ENCODE measurements at places on chromosomes 13 and 19.
A peak's percentile ranks its signal among the peaks of the same experiment; 100 is the strongest.

DNA sequence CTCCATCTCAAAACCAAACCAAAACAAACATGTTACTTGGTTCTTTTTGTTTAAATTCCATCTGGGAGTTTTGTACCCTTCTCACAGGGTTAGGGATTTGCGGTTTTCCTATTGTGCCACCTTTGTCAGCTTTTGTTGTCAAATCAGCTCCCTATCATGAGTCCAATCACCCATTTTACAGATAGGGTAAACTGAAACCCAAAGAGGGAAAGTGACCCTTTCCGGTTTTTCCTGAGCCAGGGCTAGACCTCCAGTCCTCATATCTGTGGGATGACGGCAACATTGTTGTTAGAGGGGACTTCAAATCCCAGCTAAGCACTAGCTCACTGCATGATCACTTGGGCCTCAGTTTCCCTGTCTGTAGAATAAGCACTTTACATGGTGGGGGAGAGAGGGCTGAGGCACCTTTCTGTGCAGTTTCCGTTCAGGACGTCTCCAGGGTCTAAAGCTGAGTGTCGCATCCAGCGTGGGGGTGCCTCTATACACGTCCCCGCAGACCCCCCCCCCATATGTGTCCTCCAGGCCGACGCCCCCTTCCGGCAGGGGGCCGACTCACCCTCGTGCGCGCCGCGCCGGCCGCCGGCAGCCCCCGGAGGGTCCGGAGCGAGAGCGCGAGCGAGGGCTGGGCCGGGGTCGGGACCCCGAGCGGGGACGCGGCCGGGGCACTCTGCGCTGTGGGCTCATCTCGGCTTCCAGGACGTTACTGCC lies 3.9 kb downstream of the CCDC194 start:
- DNase-seq: no peak

- peak; percentile 99 for DNase-seq
These were observed 25.2 kb upstream of the HIF3A start for GRCh38 chr19:46271481-46272197.

DNA sequence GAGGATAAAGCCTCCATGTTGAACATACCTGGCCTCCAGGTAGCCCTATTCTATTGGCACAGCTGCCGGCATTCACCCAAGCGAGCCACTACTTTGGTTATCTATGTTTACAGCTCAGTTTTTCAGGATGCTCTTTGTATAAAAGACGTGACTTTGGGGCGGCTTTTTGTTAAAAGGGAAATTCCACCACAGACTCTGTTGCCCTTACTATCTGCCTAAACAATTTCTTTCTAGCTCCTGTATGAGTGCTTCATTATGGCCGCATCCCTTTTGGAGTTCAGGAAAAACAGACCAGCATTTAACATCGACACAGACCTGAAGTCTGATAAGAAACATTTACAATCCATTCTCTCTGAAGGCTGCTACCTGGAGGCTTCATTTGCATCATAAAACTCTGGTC lies 9.1 kb upstream of the IGSF23 start:
- DNase-seq: no peak

GRCh38 chr19:18802354-18802753 lies 11.2 kb upstream of the COMP start:
- DNase-seq: no peak

DNA sequence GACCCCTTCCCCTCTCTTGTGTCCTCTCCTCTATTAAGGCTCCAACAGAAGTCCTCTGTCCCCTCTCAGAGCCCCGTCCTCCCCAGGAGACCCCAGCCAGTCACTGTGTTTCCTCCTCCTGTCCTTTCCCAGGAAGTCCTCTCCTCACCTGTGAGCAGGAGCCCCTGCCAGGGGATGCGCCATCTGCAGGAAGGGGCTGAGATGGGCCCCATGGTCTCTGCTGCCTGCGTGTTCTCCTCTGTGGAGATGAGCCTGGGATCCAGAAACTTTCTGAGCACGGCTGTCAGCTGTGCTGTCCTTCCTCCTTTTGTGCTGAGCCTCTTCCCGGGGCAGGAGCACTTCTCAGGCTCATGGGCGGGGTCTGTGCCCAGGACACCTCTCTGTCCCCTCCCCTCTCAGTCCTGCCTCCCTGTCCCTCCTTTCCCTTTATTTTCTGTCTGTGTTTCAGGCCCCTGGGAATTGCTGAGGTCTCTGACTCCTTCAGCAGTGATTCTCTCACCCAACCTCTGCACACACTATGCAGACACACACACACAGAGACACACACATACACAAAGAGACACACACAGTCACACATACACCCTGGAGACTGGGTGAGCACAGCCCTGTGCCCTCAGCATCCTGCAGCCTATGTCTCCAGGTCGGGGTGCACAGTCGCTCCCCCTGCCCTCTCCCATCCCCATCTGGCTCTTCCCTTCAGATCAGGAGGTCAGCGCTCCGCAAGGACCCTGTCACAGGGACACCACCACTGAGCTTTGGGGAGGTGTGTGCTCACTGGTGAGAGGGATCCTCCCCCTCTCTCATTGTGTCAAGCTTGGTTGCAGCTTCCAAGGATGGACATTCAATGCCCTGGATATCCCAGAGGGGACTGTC lies at the start of gene CEACAM8:
Gene CEACAM8 (minus strand): TSS at position 308 of the 873 bp plus-strand sequence. CDS start 96 bp downstream, at position 212.
- no peak for DNase-seq

DNA sequence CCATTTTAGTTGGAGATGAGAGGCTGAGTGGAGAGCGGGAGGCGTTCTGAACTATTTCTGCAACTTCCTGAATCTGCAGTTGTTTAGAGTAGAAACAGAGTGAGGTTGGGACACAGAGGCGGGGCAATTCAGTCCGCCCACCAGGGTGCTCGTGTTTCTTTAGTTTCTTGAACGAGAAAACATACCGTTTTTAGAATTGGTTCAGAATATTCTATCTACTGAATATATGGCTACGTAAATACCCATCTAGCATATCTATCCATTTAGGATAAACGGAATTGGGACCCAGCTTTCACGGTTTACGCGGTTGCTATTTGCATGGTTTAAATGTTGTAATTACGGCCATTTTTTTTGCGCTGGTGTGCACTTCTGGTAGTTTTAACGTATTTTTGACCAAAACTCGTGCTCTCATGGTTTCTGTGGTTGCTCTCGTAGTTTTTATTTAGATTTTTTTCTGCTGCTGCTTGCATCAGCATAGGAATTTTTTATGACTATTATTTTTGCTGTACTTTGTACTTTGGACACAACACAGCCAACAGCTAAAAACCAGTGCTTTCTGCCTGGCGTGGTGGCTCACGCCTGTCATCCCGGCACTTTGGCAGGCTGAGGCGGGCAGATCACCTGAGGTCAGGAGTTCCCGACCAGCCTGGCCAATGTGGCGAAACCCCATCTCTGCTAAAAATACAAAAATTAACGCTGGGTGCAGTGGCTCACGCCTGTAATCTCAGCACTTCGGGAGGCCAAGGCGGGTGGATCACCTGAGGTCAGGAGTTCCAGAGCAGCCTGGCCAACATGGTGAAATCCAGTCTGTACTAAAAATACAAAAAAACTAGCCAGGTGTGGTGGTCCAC lies 32.7 kb downstream of the TIMM13 start:
- DNase-seq: no peak

DNA sequence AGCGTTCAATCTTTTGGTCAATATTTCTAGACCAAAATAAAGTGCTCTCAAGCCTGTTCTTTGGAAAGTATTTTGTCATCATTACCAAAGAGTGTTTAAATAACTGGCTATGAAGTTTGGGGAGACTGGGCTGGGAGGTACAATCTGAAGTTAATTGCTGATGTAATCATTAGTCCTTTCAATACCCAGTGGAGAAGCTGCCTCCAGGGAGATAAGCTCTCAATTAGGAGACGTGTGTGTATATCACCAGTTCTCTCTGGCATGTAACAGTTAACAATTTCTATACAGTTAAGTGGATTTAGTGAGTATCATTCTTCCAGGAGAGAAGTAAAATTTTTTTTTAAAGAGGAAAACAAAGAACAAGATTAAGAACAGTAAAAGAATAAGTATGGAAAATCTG lies 1.4 kb downstream of the COL4A1 start:
- no peak for DNase-seq

DNA sequence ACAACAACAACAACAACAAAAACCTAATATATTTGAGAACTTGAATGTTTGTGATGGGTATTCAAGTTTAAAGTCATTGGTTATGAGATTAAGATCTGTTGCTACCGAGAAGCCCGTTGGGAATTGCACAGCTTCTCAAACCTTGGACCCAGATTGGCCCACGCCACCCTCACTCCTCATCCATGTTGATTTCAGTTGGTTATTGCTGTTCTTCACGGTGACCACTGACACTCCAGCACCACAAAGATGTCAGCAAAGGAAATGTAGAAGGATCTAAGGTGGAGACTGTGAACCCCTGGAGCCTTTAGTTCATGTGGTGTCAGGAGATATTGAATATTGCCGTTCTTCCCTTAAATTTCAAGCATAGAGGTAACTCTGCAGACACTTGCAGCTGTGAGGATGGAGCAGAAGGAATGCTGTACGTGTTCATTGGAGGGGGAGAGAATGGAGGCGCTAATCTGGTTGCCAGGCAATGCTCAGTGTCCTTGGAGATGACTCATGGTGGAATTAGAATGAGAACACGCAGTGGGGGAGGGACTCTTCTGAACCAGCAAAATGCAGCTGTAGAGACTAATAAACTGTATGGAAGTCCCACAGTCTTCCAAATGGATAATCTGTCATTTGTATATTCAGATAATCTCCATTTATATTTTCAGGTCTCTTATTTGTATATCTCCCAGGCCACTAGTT lies 20.8 kb upstream of the ZNF835 start:
- DNase-seq: no peak

DNA sequence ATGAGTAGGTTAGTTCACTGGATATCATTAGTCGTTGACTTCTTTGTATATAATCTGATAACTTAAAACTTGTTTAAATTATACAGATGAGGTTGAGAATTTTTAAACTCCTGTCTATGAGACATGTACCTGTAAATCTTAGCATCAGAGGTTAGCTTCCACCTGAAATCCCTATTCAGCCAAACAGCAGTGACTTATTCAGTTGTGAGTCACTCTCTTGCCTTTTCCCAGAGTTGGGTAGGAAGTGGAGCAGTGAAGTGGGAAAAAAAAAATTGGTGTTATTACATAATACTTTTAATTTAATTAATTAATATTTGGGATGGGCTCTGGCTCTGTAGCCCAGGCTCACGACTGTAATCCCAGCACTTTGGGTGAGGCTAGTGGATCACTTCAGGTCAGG lies 32.9 kb downstream of the ZNF701 start:
- DNase-seq: peak; percentile 24

GRCh38 chr19:46818812-46819211 lies 30.4 kb upstream of the SLC1A5 start:
- no peak for DNase-seq

GRCh38 chr19:39224910-39225309 lies 19.9 kb downstream of the IFNL3 start:
- no peak for DNase-seq

DNA sequence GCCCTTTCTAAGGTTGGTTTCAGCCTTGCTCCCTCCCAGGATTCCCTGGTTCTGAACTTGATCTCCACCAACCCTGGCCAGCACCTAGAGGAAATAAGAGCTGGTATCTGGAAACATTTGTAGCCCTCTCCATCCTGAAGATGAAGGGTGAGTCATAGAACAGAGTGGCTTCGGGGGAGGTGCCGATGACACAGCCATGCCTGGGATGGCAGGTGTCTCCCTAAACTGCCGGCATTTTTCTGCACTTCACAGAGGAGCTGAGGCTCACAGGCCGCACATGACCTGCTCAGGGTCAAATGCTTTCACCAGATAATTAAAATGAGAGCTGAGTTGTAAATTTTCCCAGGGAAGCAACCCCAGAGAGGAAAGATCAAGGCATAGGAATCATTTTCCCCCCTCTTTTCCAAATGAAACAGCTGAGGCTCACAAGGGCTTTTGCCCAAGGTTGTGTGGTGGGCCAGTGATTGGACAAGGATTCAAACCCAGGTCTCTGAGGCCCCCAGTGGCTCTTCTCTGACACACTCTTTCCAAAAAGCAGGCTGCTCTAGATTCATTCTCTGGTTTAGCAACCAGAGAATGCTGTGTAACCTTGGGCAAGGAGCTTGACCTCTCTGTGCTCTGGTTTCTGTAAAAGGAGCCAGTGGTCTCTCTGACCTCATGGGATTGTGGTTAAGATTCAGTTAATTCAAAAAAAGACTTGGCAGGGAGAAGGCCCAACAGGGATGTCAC lies 1.2 kb upstream of the SLC25A42 start:
- DNase-seq: peak; percentile 15

DNA sequence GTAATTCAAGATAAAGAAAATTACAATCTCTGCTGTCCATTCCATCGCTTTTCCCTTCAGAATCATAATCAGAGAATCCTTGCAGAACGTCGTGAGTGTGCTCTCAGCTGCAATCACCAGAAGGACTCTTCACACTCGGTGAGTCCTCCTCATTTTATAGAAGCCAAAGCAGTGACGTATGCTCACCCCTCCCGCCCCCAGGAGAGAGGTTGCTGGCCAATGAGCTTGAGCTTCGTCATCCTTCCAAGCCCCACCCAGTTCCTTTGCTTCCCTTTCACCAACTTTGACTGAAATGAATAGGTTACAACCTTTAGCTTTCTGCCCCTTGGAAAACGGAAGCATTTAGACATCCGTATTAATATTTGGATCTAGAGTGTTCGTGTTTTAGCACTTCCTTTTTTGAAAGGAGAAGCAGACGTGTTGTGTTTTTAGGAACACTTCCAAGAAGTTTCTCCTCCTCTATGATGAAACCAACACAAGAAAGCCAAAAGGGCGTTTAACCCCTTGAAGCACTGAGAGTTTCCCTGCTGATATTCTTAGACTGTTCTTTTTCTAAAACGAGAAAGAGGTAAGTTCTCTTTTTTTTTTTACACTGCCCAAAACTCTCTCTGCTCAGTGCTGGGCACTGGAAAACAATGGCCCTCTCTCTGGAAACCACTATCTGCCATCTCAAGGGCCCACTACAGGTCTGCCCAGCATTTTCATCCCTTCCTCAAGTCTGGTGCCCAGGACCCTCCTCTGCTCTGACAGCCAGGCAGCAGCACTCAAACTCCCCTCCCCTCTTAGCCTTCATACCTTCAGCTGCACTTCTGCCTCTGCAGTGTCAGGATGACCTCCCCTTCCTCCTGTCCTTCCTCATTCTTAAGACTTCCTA lies 44.3 kb upstream of the CEACAM21 start:
- DNase-seq: no peak

DNA sequence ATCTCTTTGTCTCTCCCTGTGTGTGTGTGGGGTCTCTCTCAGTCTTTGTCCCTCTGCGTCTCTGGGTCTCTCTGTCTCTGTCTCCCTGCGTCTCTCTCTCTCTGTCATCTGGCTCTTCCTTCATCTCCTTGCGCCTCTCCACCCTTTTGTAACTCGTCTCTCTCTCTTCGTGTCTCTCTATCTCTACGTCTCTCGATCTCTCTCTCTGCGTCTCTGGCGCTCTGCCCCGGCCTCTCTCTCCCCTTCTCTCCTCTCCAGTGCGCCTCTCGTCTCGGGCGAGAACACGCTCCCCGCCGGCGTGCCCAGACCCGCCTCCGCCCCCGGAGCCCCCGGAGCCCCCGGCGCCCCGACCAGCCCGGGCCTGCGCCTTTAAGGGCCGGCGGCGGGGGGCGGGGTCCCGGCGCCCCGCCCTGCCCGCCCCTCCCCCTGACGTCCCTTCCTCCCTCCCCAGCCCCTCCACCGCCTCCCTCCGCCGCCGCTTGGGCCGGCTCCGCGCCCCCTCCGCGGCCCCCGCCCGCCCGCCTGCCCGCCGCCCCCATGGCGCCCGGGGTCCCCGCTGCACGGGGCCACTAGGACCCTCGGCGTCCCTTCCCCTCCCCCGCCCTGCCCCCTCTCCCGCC lies at the start of gene MARK4:
Gene MARK4 (plus strand): TSS at position 440 of the 620 bp plus-strand sequence. CDS start 318 bp downstream, outside the sequence.
- no peak for DNase-seq
